A549 treated with CpdA at 1 μM for 4 hours (cell line): ENCODE measurements at places on chromosomes 12 and 14. TPM values are rescaled to one million over a fixed set of nuclear protein-coding genes. Genes with fewer than 3 reads are reported as not detected.

The SLC48A1 gene
- total RNA-seq, result 24.1 to 31.5 TPM (median 29.1 TPM) in 5 replicates

The LALBA gene
- not detected in 5 replicates for total RNA-seq

The SLC39A5 gene
- total RNA-seq, result 0.13 TPM in 1 of 5 replicates, not detected in the others

The KIF5A gene
- 0.17 to 0.31 TPM (median 0.23 TPM) in 5 replicates for total RNA-seq

The CNTN1 gene
- 39.8 to 70.0 TPM (median 60.5 TPM) in 5 replicates for total RNA-seq

The TSPAN9 gene
- total RNA-seq, result 16.7 to 22.0 TPM (median 19.1 TPM) in 5 replicates

The AJUBA gene
- total RNA-seq, result 34.2 to 45.0 TPM (median 38.1 TPM) in 5 replicates

The RNASE7 gene
- total RNA-seq, result not detected in 5 replicates

The TSPAN8 gene
- 0.15 to 0.28 TPM in 2 of 5 replicates, not detected in the others for total RNA-seq

The TBX3 gene
- 16.9 to 20.2 TPM (median 19.7 TPM) in 5 replicates for total RNA-seq

The ITGB7 gene
- total RNA-seq, result 0.29 to 0.56 TPM (median 0.45 TPM) in 5 replicates

The PLXNC1 gene
- 0.06 to 0.38 TPM (median 0.12 TPM) in 5 replicates for total RNA-seq

The PPP1R1A gene
- total RNA-seq, result 0.10 to 0.21 TPM (median 0.11 TPM) in 3 of 5 replicates, not detected in the others

The LYSET gene
- total RNA-seq, result 35.1 to 39.9 TPM (median 39.0 TPM) in 5 replicates

The AGAP2 gene
- 0.13 to 0.20 TPM (median 0.16 TPM) in 5 replicates for total RNA-seq

The VWF gene
- total RNA-seq, result 0.09 to 0.48 TPM (median 0.15 TPM) in 5 replicates

The DDX23 gene
- 88.3 to 94.1 TPM (median 90.0 TPM) in 5 replicates for total RNA-seq

The TMEM179 gene
- 0.15 to 0.63 TPM (median 0.38 TPM) in 5 replicates for total RNA-seq

The RPGRIP1 gene
- 0.21 to 0.51 TPM (median 0.34 TPM) in 5 replicates for total RNA-seq

The PPP4R4 gene
- 0.22 to 0.59 TPM (median 0.24 TPM) in 5 replicates for total RNA-seq

The LYZ gene
- 0.11 to 0.64 TPM (median 0.35 TPM) in 3 of 5 replicates, not detected in the others for total RNA-seq

The OASL gene
- 3.9 to 5.0 TPM (median 4.6 TPM) in 5 replicates for total RNA-seq

The KRT86 gene
- total RNA-seq, result 20.4 to 43.5 TPM (median 41.1 TPM) in 5 replicates

The TAS2R7 gene
- not detected in 5 replicates for total RNA-seq

The CCNT1 gene
- total RNA-seq, result 12.8 to 15.9 TPM (median 14.0 TPM) in 5 replicates

The IRAK3 gene
- 0.03 to 0.09 TPM (median 0.06 TPM) in 5 replicates for total RNA-seq

The CFAP251 gene
- total RNA-seq, result 0.86 to 1.7 TPM (median 1.4 TPM) in 5 replicates

The OTX2 gene
- total RNA-seq, result not detected in 5 replicates

The NEDD1 gene
- 14.6 to 23.2 TPM (median 21.4 TPM) in 5 replicates for total RNA-seq

The RTN1 gene
- total RNA-seq, result not detected in 5 replicates

The SERPINA3 gene
- total RNA-seq, result 5.4 to 7.6 TPM (median 5.7 TPM) in 5 replicates

The EPYC gene
- total RNA-seq, result not detected in 5 replicates

The ARG2 gene
- 1.3 to 2.7 TPM (median 1.9 TPM) in 5 replicates for total RNA-seq

The RPS6KA5 gene
- 2.2 to 4.5 TPM (median 3.3 TPM) in 5 replicates for total RNA-seq

The SOAT2 gene
- 0.17 to 0.24 TPM (median 0.21 TPM) in 4 of 5 replicates, not detected in the other for total RNA-seq

The PGF gene
- total RNA-seq, result 1.7 to 3.8 TPM (median 3.5 TPM) in 5 replicates

The ST8SIA1 gene
- 0.06 to 0.08 TPM in 2 of 5 replicates, not detected in the others for total RNA-seq
